ENCODE measurements at places on chromosomes 6 and 20. TPM values are rescaled to one million over a fixed set of nuclear protein-coding genes. Genes with fewer than 3 reads are reported as not detected.
A peak's percentile ranks its signal among the peaks of the same experiment; 100 is the strongest.

DNA sequence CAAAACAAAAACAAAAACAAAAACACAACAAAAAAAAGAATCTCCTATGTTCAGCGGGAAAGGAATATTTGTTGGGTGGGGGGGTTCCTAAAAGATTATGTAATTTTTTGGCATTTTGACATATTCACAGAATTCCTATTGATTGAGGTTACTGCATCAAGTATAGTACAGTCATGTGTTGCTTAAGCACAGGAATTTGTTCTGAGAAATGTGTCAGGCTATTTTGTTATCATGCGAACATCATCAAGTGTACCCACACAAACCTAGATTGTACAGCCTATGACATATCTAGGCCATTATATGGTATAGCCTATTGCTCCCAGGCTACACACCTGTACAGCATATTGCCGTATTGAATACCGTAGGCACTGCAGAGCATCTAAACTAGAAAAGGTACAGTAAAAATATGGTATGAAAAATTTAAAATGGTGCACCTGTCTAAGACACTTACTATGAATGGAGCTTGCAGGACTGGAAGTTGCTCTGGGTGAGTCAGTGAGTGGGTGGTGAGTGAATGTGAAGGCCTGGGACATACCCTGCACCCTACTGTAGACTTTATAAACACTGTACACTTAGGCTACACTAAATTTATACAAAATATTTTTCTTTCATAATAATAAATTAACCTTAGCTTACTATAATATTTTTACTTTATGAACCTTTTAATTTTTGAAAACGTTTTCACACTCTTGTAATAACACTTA lies 110.6 kb downstream of the CDKAL1 start:
- no peak for DNase-seq
- no peak overlapping the region for H3K4me3 ChIP-seq
- H3K27ac ChIP-seq, result no peak overlapping the region
- H3K36me3 ChIP-seq, result no peaks in the 10 kb centered on the region
- no peaks in the 10 kb centered on the region for H3K27me3 ChIP-seq
- no peaks in the 10 kb centered on the region for H3K4me1 ChIP-seq

GRCh38 chr6:27040244-27041042 lies 207.1 kb upstream of the PRSS16 start:
- H3K27ac ChIP-seq, result no peak overlapping the region
- H3K4me1 ChIP-seq, result no peaks in the 10 kb centered on the region
- H3K27me3 ChIP-seq, result no peaks in the 10 kb centered on the region

Gene OPRL1
- 0.21 TPM for total RNA-seq

Gene SIRPB2
- total RNA-seq, result 8.6 TPM

DNA sequence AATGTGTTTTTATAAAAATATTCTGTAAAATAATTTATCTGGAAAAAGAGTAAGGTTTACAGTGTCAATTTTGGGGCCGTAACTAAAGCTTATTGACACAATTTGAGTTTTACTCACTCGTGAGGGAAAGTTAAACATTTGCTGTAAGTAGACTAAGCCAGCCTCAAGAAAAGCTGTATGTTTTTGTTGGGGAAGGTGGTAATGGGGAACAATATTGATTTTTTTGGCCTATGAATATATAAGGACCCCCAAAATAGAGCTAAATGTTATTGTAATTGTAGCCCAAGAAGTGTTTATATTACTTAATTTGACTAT lies 1.4 kb downstream of the SENP6 start:
- H3K4me3 ChIP-seq, result peak overlapping the region; percentile 94
- H3K27me3 ChIP-seq, result no peaks in the 10 kb centered on the region
- peaks cover 5% of the 10 kb centered on the region for H3K4me1 ChIP-seq
- H3K36me3 ChIP-seq, result no peaks in the 10 kb centered on the region

GRCh38 chr6:170262489-170263088 lies 28.3 kb downstream of the DLL1 start:
- no peaks in the 10 kb centered on the region for H3K27me3 ChIP-seq
- H3K27ac ChIP-seq, result no peak overlapping the region
- no peaks in the 10 kb centered on the region for H3K4me1 ChIP-seq

Gene LBP
- total RNA-seq, result 18.8 TPM

Gene CTCFL
- not detected for total RNA-seq
